ENCODE measurements at places on chromosomes 7 and 10.
A peak's percentile ranks its signal among the peaks of the same experiment; 100 is the strongest.

DNA sequence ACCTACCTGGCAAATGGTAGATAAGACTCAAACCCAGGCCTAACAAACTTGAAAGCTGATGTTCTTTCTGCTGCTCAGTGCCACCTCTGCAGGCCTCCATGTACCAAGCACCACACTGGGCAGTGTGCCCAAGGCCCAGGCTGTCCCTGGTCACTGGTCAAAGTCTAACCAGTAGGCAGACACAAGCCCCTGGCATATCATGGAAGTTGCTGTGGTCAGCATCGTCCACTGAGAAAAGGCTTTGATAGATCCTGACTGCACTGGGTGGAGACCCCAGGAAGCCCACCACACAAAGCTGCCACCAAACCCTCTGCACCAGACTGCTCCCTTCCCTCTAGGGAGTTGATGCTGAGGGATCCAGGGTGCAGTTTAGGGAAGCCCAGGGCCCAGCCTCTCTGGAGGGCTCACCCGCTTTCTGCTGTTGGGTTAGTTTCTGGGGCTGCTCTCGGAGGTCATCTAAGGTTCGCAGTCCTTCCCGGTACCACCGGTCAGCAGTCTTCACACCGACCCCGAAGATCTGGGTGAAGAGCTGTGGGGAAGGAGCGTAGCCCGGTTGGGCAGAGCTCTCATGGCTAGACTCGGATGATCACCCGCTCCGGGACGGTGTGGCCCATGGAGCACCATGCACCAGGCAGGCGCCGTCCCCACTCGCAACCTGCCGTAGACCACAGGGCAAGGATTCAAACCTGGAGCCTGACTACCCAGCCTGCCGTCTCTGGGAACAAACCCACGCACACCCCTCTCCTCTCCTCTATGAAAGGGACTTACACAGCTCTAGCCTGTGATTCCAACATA, 6.0 kb downstream of the POLM start:
- no peak for DNase-seq

- DNase-seq, result no peak
These were observed 8.4 kb upstream of the LMOD2 start for GRCh38 chr7:123647106-123647730.

DNA sequence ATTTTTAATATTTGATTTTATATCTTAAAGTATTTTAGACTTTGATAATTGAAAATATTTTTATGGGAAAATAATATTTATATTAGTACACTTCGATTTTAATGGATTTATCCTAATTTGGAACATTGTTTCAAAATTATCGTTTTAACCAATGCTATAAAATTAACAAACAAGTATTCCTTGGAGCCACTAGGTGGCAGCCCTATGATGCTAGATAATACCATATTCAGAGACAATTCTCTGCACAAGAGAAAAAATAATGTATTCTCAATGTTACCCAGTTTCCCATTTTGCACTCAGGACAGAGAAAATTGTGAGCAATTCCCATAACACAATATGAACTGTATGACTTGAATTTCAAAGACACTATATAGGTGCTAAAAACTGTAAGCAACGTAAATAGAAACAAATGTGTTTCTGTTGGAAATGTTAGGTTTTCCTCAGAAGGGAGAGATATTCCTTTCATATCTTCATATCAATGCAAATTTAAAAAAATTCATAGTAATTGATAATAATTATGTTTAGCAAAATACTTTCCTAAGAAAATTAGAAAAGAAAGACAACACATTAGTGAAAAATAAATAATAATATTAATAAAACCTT, 237.8 kb downstream of the SEMA3E start:
- peak; percentile 51 for DNase-seq

DNA sequence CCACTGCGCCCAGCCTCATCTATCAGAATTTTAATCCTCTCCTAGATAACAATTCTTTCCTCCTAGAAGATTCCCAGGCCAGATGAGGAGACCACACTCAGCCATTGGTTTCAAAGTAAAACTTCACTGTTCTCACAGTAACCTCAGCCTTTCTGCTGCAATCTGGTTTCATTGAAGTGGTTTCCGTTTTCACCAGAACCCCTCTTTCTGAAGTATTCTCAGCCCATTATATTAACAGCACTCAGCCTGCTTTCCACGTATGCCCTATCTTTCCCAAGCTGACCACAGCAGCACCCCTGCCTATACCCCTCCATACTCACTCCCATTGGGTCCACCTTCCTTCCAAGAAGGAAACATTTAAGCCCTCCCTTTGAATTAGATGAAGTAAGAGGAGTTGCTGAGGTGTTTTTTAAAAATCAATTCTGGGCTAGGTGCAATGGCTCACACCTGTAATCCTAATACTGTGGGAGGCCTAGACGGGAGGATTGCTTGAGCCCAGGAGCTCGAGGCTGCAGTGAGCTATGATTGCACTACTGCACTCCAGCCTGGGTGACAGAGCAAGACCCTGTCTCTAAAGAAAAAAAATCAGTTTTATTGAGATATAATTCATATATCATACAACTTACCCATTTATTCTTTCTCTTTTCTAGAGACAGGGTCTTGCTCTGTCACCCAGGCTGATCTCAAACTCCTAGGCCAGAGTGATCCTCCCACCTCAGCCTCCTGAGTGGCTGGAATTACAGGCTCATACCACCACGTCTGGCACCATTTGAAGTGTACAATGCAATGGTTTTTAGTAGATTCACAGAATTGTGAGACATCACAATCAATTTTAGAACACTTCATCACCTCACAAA, 11.3 kb downstream of the PLAU start:
- no peak for DNase-seq

- no peak for DNase-seq
These were observed 159.8 kb downstream of the FOXP2 start for GRCh38 chr7:114574384-114574783.

DNA sequence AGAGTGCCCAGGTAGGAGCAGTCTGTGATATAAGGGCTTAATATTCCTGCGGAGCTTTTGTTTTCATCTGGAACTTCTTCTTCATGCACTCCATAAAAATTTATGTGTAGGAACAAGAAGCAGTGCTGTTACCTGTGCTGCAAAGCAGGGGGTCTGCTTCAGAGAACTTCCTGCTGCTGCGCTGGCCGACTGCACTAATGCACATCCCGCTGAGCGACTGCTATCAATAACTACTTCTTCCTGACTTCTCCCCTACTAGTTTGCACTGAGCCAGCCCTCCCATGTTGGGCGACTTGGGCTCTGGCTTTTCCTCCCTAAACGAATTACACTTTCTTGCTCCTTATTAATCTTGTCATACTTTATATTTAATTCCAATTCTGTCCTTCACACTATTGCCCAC, 150.3 kb downstream of the NEBL start:
- DNase-seq, result no peak

GRCh38 chr7:64035388-64035787, 9.8 kb upstream of the ZNF727 start:
- no peak for DNase-seq

DNA sequence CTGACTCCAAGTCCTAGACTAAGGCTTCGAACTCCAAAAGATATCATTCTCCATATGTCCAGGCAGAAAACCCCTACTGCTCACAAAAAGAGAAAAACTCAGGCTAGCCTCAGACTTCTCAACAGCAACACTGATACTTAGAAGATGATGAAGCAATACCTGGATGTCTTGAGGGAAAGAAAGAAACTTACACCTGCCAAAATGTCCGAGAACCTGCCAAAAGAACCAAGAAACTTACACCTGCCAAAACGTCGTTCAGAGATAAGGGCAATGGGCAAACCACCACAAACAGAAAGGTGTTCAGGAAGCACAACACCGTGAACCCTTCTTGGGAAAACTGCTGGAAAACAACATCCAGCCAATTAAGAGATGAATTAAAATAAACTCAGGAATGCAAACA, 15.3 kb downstream of the ABLIM1 start:
- DNase-seq, result no peak

DNA sequence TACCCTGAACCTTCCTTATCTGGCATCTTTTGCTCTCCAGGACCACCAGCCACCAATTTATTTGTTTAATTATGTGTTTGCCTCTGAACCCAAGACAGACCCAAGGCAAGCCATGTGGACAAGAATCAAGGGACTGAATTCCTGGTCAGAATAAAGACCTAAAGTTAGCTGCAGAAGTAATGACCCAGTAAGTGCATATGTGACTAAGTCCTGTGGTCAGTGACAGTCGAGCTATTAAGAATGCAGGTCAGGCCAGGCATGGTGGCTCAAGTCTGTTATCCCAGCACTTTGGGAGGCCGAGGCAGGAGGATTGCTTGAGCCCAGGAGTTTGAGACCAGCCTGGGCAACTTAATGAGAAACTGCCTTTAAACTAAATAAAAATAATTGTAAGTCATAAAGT, 139.4 kb downstream of the CCDC71L start:
- no peak for DNase-seq
